ENCODE measurements at places on chromosomes 2 and 18.
A peak's percentile ranks its signal among the peaks of the same experiment; 100 is the strongest.

GRCh38 chr18:39455285-39455684 lies 1889.7 kb upstream of the CELF4 start:
- peak; percentile 37 for DNase-seq

GRCh38 chr18:47719096-47719780 lies 211.2 kb downstream of the SMAD2 start:
- no peak for DNase-seq

DNA sequence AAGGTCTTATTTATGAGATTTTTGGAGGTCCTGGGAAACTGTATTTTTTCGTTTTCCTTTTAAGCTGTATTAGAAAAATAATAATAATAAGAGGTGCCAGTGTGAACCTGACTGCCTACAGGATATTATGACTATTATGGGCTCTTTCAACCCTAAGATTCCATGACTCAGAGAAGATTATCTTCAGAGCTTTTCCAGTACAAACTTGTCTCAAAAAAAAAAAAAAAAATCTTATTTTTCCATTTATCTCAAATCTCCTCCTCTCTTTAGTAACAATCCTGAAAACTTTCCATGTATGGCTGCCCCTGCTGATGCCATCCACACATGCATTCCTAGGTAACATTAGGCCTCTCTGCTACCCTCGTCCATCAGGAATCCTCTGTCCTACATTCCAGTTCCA lies 36.7 kb upstream of the RPE start:
- DNase-seq: no peak

GRCh38 chr2:238915196-238915595 lies 67.3 kb downstream of the TWIST2 start:
- DNase-seq: no peak

DNA sequence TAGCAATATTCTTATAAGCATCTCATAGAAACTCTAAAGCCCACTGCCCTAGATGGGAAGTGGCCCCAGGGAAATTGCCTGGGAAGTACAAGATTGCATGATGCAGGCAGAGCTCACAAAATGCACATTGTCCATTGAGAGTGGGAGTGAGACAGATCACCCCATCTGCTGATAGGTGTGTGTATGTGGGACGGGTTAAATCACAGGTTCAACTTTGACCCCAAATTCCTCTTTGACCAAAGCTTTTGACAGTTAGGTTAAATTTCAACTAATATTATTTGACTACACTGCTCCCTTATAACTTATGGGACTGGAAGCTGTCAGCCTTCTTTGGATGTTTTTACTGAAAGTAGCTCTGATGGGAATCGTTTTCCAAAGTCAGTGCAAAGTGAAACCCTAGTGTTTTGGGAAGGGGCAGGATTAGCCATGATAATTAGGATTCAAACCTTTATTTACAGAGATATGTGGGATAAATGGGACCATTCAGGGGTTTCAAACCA lies 11.4 kb upstream of the FABP1 start:
- DNase-seq: no peak

DNA sequence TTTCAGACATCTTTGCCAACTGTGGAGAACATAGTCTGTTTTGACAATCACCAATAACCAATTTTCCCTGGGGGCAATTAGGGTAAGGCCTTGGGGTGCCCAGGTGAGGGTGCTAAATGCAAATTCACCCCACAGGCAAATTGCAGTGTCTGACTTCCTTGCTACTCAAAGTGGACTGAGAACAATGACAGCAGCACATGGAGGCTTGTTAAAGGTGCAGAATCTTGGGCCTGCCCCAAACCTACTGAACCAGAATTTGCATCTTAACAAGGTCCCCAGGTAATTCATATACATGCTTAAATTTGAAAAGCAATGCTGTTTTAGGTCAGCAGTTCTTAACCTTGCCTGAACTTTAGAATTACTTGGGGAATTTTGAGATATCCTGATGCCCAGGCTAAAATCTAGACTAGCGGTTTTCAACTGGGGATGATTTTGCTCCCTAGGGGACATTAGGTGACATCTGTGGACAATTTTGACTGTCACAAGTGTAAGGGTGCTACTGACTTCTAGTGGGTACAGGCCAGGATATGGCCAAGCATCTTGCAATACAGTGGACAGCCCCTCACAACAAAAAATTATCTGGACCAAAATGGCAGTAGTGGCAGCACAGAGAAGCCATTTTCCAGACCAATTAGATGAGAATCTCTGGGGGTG lies 80.2 kb upstream of the GCFC2 start:
- no peak for DNase-seq

Measured in fibroblast of gingiva (primary cell).